ENCODE measurements at places on chromosomes 2 and 18.

- no peak for DNase-seq
Observed at GRCh38 chr2:141710589-141711239, 420.1 kb downstream of the LRP1B start.

- DNase-seq = no peak
Observed at GRCh38 chr2:52857722-52858121, 909.9 kb upstream of the CHAC2 start.

- DNase-seq = no peak
Observed at GRCh38 chr2:99336804-99337112, 431 bp upstream of the EIF5B start.

DNA sequence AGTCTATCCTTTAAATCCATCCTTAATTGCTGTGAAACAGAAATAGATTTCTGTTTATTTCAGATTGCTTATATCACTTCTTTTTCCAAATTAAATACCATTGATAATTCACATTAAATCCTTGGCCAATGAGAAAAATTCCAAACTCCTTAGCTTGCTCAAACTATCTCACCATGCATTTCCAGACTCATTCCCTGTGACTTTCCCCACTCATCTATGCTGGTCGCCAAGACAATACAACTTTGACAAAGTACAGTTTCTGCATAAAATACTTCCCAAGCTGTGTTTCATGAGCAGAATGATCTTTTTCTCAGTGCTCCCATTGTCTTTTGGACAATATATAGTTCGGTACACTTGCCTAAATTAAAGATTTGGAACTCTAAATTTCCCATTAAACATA, 575.6 kb downstream of the CPS1 start:
- DNase-seq = no peak

DNA sequence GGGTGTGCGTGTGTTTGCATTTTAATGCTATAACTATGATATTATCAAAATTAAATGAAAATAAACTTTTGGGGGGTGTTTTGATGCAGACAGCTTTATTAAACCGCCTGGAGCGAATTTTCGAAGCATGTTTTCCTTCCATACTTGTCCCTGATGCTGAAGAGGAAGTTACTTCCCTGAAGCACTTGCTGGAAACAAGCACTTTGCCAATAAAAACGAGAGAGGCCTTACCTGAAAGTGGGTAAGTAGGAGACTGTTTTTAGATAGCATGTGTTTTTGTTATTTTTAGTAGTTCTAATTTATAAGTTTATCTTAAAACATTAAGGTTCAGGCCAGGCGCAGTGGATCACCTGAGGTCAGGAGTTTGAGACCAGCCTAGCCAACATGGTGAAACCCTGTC, 43.3 kb downstream of the AFTPH start:
- DNase-seq = no peak

Measured in CD4-positive, alpha-beta T cell treated with Interleukin-6 at 100 ng/mL for 8 hours (primary cell).